C1 segment of cervical spinal cord (tissue), 14 donors: ENCODE measurements at places on chromosomes 11 and 22.

- DNase-seq, result no peak
These were observed 28.5 kb upstream of the BAIAP2L2 start for GRCh38 chr22:38138961-38139360.

DNA sequence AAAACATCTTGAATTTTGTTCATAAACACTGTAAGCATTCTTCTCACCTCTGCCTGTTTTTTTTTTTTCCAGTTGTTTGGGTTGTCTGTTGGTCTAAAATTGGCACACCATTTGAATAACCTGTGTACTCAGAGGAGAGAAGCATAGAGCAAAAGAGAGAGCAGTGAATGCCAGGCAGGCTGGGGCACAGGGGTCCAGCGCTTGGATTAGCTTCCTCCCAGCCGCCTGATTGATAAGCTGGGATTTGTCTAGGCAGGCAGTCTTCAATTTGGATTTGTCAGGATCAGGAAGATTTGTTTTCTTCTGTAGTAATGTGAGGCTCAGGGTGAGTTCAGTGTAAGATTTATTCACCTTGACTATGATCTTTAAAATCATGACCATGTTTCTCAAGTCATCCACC, 59.0 kb downstream of the ARL14EP start:
- no peak for DNase-seq

GRCh38 chr22:37932821-37933578, 20.4 kb downstream of the C22orf23 start:
- DNase-seq, result no peak

DNA sequence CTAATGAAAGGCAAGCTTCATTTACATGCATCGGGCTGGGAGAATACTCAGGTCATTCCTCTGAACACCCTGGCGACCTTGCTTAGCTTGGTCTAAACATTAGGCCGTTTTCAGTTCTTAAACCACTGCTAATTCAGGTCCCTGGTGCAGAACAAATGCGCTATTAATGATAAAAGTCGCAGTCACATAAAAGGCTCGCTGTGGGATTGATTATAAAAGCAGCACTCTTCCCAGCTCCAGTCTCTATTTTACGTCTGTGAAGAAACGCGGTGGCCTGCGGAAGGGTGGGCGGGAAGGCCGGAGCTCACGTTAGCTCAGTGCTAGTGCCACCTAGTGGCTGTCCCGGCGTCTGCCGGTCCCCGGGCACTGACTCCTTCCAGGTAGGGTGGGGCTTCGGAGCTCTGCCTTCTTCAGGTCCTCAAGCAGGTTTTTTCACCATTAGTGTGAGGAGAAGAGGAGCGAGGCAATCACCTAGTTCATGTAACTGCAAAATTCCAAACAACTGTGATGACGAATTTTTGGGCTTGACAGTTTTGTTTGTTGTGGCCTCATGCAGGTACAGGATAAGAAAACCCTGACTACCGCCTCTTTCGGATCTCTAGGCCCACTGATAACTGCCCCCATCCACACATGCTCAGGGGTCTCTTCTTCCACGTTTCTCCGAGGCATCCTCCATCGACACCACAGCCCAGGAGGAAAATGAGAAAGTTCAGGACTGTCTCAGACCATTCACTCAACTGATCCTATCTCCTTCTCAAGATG, 66.5 kb upstream of the CLMP start:
- DNase-seq, result no peak

- DNase-seq, result no peak
These were observed 166.7 kb downstream of the TBC1D22A start for GRCh38 chr22:46929046-46929709.

DNA sequence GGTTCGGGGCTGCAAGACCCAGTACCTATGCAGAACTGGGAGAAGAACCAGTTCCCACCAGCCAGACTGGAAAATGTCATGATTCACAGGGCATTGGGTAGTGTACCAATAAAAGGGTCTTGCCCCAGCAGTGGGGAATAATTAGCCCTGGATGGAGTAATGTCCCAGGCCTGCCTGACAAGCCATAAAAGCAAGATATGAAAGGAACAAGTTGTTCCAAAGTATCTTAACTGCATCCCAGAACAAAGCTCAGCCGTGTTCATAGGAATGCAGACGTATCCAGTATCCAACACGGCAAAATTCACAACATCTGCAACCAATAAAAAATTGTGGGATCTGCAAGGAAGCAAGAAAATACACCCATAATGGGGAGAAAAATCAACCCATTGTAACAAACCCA, 47.9 kb downstream of the ASCL2 start:
- no peak for DNase-seq

DNA sequence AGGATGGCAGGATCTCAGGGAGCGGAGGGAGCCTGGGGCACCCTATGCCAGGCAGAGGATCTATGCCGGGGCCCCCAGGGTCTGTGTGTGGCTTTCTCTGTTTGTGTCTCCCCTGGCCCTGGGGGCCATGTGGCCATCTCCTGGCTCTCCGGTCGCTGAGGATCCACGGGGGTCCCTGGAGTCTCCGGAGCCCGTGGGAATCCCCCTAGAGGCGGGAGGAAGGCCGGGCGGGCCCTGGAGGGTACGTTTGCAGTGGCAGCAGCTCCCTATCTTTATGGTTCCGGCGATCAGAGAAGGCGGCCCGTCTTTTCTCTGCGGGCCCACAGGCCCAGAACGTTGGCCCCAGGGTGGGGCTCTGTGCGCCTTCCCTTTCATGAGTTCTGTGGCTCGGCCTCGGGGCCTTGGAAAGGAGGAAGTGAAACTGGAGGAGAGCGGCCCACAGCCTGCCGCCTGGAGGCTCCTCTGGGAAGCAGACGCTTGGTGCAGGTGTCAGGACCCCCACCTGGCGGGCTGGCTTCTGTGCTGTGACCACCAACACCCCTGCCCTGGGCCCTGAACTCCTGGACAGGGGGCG, 82.1 kb downstream of the KCNQ1 start:
- DNase-seq, result no peak

DNA sequence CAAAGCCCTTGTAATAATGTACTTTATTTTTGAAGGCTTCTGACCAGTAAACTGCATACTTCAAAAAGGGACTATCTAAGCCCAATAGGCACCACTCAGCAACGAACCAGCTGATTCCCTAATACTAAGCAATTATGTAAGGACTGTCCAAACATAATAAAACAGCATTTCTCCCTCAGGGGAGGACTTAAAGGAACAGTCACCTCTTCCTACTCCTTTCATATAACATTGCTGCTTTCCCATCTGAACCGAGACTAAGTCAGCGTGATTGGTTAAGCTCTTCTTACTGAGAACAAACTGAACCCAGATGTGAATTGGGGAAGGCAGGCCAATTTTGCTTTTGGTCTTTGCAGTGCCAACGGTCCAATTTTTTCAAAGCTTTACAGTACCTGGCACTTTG, 420.0 kb downstream of the METTL15 start:
- DNase-seq, result no peak

GRCh38 chr11:15673408-15673831, 558.7 kb downstream of the INSC start:
- no peak for DNase-seq

DNA sequence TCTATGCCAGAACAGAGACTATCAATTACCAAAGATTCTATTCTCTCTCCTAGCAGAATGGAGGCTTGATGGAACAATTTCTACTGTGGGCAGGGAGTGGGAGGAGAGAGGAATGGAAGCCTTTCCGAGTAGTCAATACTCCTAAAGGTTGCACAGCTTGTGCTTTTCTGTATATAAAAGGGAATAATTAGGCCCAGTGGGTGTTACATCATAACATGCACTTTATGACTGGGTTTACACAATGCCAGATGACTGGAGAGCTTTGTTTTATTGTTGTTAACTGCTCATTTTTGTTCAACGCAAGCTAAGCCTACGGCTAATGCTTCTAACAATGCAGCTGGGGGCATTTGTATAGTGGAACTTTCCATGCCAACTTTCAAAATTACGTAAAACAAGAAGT, 2237.9 kb upstream of the RAG2 start:
- no peak for DNase-seq

GRCh38 chr22:18088825-18089568, 11.2 kb downstream of the PEX26 start:
- no peak for DNase-seq

GRCh38 chr11:43930868-43931716, 11.3 kb upstream of the C11orf96 start:
- no peak for DNase-seq

GRCh38 chr11:75145196-75145971, 5.5 kb upstream of the SLCO2B1 start:
- DNase-seq, result no peak

GRCh38 chr11:83725728-83726127, 439.6 kb upstream of the CCDC90B start:
- DNase-seq, result no peak

DNA sequence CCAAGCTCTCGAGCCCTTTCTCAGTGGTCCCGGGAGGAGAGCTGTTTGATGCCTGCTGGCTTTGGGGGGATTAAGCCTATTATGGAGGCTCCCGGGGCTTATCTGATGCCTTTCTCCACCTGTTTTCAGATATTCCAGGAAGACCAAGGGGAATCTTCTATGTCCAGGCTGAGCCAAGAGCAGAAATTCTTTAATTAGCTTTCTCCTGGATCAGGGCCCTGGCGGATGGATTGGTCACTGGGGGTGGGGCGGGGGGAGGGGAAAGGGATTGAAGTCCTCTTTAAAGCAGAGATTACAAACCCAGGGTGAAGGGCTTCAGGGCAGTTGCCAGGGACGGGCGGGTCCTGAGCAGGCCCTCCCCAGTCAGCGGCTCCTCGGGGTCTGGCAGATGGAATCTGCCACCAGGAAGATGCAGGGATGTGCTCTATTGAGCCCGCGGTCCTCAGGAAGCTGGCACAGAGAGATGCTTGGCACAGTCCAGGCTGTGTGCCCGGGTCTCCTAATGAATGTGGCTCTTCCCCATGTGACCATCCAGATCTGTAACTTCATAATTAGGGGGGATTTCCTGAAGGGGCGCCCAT, 33.6 kb downstream of the MACROD1 start:
- no peak for DNase-seq

GRCh38 chr22:50272044-50272802, 2.0 kb upstream of the MAPK11 start:
- no peak for DNase-seq

DNA sequence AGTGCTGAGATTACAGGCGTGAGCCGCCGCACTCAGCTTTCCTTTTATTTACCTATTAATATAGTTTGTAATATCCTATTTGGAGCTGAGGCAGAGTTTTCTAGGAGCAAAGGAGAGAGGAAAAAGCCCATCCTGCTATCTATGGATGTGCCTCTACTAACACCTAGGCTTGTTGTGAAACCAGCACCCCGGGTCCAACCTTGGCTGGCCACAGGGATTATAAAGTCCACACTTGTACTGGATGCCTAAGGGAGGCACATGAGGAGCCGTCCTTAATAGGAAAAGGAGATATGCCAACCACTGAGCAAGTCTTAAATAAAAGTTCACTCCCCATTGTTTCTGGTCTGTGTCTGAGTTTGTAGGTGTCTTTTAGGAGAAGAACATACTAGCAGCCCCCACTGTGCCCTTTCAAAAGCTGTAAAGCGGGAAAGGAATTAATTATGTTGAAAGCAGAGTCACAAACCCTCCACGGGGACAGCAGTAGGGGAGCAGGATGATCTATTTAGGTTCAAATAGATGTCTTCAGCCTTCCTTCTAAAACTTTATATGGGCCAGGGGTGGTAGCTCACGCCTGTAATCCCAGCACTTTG, 29.3 kb downstream of the RRP7A start:
- no peak for DNase-seq

DNA sequence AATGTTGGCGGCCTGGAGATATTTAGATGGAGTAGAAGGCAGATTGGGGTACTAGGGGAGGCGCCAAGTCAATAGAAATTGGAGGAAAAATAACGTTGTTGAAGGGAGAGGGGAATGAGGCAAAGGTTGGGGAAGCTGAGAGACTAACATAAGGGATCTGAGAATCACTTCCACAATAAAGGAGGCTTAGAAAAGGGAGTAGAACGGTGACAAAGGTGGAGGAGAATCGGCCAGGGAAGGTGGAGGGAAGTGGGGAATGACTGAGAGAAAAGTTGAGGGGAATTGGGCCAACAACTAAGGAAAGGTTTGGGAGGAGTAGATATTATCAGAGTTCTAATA, 510 bp downstream of the PPME1 start:
- DNase-seq, result no peak

DNA sequence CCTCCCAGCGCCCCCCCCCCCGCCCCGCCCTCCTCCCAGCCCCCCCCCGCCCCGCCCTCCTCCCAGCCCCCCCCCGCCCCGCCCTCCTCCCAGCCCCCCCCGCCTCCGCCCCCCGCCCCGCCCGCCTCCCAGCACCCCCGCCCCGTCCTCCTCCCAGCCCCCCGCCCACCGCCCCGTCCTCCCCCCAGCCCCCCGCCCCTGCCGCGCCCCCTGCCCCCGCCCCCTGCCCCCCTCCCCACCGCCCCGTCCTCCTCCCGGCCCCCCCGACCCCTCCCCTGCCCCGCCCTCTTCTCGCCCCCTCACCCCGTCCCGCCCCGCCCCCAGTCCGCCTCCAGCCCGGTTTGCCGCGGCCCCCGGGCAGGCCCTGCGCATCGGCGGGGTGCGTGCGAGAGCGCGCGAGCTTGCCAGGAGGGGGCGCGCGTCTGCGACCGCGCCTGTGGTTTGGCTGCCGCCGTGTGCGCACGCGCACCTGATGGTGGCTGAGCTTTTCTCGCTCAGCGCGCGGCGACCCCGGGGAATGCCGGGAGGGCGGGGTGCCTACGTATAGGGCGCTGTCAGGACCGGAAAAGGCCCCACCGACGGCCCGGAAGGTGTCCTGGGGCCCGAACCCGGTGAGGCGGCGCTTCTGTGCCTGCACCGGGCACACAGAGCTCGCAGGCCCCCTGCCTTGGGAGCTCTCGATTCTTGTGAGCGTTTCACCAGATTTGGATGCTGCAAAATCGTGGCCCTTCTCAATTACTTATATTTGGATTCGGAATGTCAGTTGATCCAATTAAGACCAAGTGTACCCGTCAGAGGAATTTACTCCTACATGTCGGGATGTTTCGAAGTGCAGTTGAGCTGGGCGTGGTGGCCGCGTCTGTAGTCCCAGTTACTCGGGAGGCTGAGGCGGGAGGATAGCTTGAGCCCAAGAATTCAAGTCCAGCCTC, 501 bp upstream of the TTLL12 start:
- DNase-seq, result peak; percentile 87

GRCh38 chr11:11171854-11172253, 181.2 kb downstream of the CSNK2A3 start:
- DNase-seq, result no peak

- no peak for DNase-seq
These were observed 27.3 kb downstream of the STK33 start for GRCh38 chr11:8566613-8567210.
